ENCODE measurements at places on chromosomes 5 and 9. TPM values are rescaled to one million over a fixed set of nuclear protein-coding genes. Genes with fewer than 3 reads are reported as not detected.

GRCh38 chr9:71762900-71763653 lies 5.2 kb downstream of the CEMIP2 start:
- no peaks in the 10 kb centered on the region for H3K27me3 ChIP-seq
- no peaks in the 10 kb centered on the region for H3K36me3 ChIP-seq
- no peak overlapping the region for H3K4me3 ChIP-seq

GRCh38 chr5:104702212-104702611 lies 1139.6 kb upstream of the NUDT12 start:
- no peak overlapping the region for H3K27ac ChIP-seq
- no peaks in the 10 kb centered on the region for H3K27me3 ChIP-seq
- peaks cover under 1% of the 10 kb centered on the region for H3K36me3 ChIP-seq
- no peak for DNase-seq
- no peak overlapping the region for H3K4me3 ChIP-seq

DNA sequence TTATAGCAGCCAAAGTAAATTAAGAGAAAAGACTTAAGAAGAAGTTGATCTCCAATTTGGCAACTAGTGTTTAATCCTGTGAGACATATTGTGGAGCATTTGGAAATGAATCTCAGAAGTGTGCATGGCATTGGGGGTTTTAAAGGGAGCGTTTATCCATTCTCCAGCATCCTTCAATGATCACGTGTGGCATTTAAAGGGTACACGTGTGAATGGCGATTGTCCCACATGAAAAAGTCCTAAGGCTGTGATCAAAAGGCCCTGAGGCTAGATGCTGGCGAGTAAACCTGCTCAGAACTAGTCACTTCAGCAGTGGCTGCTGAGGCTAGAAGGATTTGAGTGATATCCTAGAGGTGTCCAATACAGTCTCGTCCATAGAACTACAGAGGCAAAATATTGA lies 315.6 kb upstream of the CDH9 start:
- H3K27ac ChIP-seq, result no peak overlapping the region
- DNase-seq, result no peak
- H3K36me3 ChIP-seq, result no peaks in the 10 kb centered on the region
- H3K27me3 ChIP-seq, result no peaks in the 10 kb centered on the region

GRCh38 chr9:20683351-20684034 lies 566 bp upstream of the FOCAD start:
- H3K4me3 ChIP-seq, result peak overlapping the region; percentile 82
- no peaks in the 10 kb centered on the region for H3K27me3 ChIP-seq
- peak; percentile 51 for DNase-seq
- no peaks in the 10 kb centered on the region for H3K36me3 ChIP-seq
- H3K27ac ChIP-seq, result peak overlapping the region; percentile 93

DNA sequence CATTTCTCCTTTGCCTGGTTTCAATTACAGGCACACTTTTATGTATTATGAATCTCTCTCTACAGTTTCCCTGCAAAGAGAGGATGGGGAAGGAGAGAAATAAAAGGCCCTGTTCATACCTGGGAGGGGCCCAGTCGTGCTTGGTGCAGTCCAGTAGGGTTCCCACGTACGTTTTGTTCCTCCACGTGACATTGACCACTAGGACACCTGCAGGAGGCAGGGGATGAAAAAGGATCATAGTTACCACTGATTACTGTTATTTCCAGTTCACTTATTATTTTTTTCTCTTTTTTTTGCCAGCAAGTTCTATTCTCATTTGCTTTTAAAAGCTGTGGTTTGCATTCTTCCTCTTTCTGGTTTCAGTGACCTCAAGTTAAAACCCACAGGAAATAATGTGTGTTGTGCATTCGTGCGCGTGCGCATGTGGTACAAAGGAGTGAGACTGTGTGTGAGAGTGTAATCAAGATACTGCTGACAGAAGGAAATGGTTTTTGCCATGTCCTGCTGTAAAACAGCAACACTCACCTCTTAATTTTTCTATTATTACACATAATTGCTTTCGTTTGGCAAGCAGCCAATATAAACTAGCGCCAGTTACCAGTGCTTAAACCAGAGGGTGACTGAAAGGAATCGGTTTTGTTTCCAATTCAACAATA lies 96.8 kb downstream of the ZNF608 start:
- DNase-seq, result no peak
- H3K27me3 ChIP-seq, result no peaks in the 10 kb centered on the region
- H3K36me3 ChIP-seq, result no peaks in the 10 kb centered on the region
- no peaks in the 10 kb centered on the region for H3K4me1 ChIP-seq

DNA sequence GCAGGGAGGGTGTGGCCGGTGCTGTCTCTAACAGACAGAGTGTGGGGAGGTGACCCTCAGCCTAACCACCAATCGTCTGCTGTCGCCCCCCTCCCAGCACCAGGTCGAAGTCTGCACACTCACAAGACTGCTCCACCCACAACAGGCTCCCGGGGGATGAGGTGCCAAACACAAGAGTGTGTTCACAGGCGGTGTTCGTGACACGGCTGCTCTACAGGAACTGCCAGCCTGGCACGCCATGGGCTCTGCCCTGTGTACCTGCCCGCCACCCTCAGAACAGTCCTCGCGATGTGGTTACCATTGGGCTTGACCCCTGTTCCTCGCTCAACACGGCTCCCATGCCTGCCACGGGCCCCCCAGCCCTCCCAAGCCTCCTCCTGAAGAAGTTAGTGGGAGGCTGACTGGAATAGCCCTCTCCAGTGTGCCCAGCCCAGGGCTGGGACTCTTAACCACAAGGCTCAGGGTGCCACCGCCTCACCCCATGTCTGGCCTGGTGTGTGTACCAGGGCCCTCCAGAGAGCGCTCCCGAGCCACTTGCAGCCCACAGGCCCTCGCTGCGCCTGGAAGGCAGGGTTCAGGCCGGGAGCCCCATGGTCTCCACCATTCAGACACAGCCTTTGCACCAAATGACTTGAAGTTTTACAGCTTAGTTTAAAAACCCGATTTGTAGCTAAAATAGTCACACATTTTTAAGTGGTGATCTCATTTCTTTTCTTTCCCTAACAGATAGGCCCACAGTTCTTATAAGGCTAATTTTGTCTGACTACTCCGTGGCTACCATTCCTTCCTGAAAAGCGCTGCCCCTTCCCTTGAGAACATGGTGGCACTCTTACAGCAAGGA lies 102.5 kb downstream of the CAMSAP1 start:
- DNase-seq, result no peak
- H3K27ac ChIP-seq, result no peak overlapping the region
- H3K36me3 ChIP-seq, result no peaks in the 10 kb centered on the region
- no peak overlapping the region for H3K4me3 ChIP-seq
- no peaks in the 10 kb centered on the region for H3K27me3 ChIP-seq
- no peaks in the 10 kb centered on the region for H3K4me1 ChIP-seq

- H3K4me3 ChIP-seq, result peak overlapping the region; percentile 20
- H3K27me3 ChIP-seq, result no peaks in the 10 kb centered on the region
- H3K4me1 ChIP-seq, result peaks cover 50% of the 10 kb centered on the region
- peak overlapping the region; percentile 56 for H3K27ac ChIP-seq
Measured at GRCh38 chr9:134406366-134407120, 80.3 kb downstream of the RXRA start.

DNA sequence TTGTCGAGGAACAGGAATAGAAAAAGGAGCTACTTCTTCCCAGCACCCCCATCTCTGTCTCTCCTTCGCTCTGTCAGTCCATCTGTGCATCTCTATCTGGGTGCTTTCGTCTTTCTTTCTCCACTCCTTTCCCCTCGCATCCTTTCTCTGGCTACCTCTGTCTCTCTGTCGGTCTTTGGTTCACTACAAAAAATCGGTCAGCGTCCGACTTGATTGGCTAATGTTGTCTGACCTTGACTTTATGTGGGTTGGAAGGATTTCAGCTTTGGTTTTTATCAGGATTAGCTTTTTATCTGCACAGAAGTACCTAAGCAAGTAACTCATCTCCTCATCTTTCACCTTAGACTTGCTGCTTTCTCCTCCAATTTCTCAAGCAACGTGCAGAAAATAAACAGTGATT lies 575.2 kb upstream of the ZNF462 start:
- H3K4me3 ChIP-seq, result peak overlapping the region; percentile 40
- no peaks in the 10 kb centered on the region for H3K4me1 ChIP-seq
- H3K27me3 ChIP-seq, result no peaks in the 10 kb centered on the region
- no peak for DNase-seq

DNA sequence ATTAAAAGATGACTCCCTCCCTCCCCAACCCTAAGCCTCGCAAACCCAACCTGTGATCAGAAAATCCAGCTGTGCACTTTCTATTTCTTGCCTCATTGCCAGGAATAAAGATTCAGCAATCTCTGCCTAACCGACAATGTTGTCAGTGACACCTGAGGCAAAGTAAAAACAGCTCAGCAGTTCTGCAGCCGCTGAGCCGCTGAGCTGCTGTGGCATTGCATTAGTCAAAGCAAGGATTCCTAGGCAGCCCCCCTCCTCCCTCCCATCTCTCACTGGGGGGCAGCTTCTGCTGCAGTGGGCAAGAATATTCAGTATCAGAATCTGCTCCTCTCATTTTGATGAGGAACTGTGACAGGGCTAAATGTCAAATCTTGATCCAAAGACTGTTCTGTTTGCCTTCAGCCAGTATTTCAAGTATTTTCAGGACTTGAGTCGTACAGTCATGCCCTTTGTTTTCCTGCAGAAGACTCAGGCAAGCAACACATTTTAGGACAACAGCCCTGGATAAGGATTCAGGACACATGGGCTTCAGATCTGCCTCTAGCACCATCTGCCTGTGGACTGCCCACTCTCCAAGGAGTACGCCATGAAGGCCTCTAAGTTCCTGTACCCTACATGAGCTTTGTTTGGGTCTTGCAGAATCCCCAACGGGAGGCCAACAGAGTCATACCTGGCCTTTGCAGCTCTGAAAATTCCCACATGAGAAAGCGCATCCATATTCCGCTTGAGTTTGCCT lies 41.1 kb upstream of the DAP start:
- H3K4me1 ChIP-seq, result no peaks in the 10 kb centered on the region
- H3K27ac ChIP-seq, result no peak overlapping the region
- H3K4me3 ChIP-seq, result no peak overlapping the region
- no peaks in the 10 kb centered on the region for H3K27me3 ChIP-seq
- DNase-seq, result no peak
- no peaks in the 10 kb centered on the region for H3K36me3 ChIP-seq

GRCh38 chr5:6780802-6781391 lies 67.7 kb downstream of the TENT4A start:
- H3K4me1 ChIP-seq, result no peaks in the 10 kb centered on the region
- no peaks in the 10 kb centered on the region for H3K27me3 ChIP-seq
- DNase-seq, result no peak

- H3K36me3 ChIP-seq, result no peaks in the 10 kb centered on the region
- no peak overlapping the region for H3K4me3 ChIP-seq
- H3K27ac ChIP-seq, result no peak overlapping the region
- peaks cover 15% of the 10 kb centered on the region for H3K27me3 ChIP-seq
- no peaks in the 10 kb centered on the region for H3K4me1 ChIP-seq
- DNase-seq, result no peak
Measured at GRCh38 chr9:95572381-95573151, 55.8 kb upstream of the PTCH1 start.

DNA sequence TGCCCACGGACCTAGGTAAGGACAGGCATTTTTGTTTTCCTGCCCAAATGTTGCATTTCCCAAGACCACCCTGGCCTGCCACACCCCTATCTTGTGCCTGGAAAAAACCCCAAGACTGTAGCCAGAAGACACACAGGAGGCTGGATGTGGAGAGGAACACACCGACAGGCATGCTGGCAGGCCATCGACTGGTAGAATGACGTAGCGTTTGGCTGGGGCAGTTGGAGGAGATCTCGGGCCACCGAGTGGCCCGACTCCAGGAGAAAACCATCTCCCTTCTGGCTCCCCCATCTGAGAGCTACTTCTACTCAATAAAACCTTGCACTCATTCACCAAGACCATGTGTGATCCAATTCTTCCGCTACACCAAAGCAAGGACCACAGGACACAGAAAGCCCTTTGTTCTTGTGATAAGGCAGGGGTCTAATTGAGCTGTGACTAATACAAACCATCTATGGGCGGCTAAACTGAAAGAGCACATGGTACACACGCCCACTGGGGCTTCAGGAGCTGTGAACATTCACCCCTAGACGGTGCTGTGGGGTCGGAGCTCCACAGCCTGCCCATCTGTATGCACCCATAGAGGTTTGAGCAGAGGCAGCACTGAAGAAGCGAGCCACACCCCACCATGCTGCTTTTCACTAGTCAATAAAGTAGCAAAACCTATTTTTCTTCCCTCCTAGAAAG lies 38.9 kb upstream of the N4BP3 start:
- H3K27ac ChIP-seq, result no peak overlapping the region
- no peak for DNase-seq
- H3K36me3 ChIP-seq, result no peaks in the 10 kb centered on the region
- no peak overlapping the region for H3K4me3 ChIP-seq
- no peaks in the 10 kb centered on the region for H3K4me1 ChIP-seq

DNA sequence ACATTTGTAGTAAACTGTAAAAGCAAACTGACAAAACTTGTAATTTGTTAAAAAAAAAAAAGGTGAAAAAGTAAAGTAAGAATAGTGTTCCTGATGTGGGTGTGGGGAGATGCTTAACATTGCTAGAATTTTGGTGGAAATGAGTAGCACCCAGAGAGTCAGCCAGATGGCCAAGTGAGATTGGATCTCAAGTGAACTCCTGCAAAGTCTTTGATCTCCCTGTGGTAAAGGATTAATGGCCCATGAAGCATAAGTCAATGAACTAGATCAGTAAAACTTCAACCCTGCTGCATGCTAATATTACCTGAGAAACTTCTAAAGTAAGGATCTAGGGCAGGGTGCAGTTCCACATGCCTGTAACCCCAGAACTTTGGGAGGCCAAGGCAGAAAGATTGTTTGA lies 19.0 kb upstream of the FAM169A start:
- no peaks in the 10 kb centered on the region for H3K27me3 ChIP-seq
- no peak for DNase-seq
- no peaks in the 10 kb centered on the region for H3K4me1 ChIP-seq
- no peak overlapping the region for H3K27ac ChIP-seq

- no peak for DNase-seq
- H3K27ac ChIP-seq, result no peak overlapping the region
- no peaks in the 10 kb centered on the region for H3K36me3 ChIP-seq
- H3K4me3 ChIP-seq, result no peak overlapping the region
- no peaks in the 10 kb centered on the region for H3K27me3 ChIP-seq
Measured at GRCh38 chr9:107103621-107104020, 179.5 kb upstream of the RAD23B start.

DNA sequence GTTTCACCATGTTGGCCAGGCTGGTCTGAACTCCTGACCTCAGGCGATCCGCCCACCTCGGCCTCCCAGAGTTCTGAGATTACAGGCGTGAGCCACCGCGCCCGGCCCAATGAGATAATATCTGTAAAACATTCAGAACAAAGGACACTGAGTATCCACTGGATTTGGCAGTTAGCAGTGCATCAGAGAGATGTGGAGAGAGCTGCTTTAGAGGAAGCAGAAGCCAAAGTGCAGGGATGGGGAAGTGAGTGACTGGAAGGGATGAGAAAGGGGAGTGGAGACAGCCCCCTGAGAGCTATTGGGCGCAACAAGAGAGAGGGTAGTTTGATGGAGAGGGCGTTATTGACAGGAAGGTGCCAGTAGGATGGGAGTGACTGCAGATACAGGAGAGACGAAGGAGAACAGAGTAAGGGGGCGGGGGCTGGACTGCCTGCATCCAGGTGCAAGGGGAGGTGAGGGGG lies 157.5 kb upstream of the SHB start:
- H3K4me1 ChIP-seq, result no peaks in the 10 kb centered on the region
- peak overlapping the region; percentile 62 for H3K27ac ChIP-seq
- DNase-seq, result no peak
- H3K27me3 ChIP-seq, result no peaks in the 10 kb centered on the region
- no peaks in the 10 kb centered on the region for H3K36me3 ChIP-seq

GRCh38 chr5:5558638-5559527 lies 136.4 kb downstream of the ICE1 start:
- DNase-seq, result no peak
- H3K27me3 ChIP-seq, result no peaks in the 10 kb centered on the region
- H3K36me3 ChIP-seq, result no peaks in the 10 kb centered on the region
- H3K27ac ChIP-seq, result no peak overlapping the region
- H3K4me1 ChIP-seq, result no peaks in the 10 kb centered on the region

The AK8 gene
- 2.6 TPM for total RNA-seq

The ZMAT2 gene
- total RNA-seq, result 45.2 TPM

The F2RL1 gene
- 5.6 TPM for total RNA-seq

The LHX3 gene
- not detected for total RNA-seq

The NIPSNAP3A gene
- 28.2 TPM for total RNA-seq

The LMX1B gene
- total RNA-seq, result 0.16 TPM

The SAPCD2 gene
- total RNA-seq, result 2.9 TPM
